Fibroblast of the aortic adventitia (primary cell): ENCODE measurements at places on chromosomes 7 and 10.
A peak's percentile ranks its signal among the peaks of the same experiment; 100 is the strongest.

DNA sequence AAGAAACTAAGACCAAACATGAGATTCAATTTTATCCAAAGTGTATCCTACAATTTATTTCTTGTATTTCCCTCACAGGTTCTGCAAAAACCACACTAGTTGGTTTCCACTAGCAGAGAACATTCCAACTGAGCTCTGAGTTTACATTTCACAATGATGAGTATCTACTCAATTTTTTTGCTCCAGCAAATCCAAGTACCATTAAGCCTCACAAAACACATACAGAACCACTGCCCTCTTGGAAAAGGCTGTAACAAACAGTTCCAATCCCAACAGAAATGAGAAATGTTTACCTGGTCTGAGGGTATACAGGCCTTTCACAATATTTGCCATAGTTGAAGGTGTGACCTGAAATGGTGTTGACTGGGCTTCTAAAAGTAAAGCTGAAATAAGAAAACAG is 59.9 kb downstream of the CACUL1 start:
- peak; percentile 32 for DNase-seq

DNA sequence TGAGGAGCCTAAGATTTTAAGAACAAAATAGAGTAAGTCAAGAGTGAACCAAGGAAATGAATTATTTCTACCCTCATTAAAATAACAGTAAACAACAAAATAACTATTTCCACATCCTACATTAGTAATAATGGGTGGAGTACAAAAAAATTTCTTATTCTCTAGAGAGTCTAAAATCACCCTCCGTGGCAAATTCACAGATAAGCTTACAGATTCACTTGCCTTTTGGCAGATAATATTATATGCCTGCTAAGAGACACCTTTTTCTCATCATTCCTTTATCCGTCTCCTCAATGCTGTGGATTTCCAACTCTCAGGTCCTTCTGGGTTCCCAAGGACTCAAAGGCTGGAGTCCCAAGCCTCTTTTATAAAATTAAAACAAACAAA is 2.2 kb upstream of the EPC1 start:
- no peak for DNase-seq

DNA sequence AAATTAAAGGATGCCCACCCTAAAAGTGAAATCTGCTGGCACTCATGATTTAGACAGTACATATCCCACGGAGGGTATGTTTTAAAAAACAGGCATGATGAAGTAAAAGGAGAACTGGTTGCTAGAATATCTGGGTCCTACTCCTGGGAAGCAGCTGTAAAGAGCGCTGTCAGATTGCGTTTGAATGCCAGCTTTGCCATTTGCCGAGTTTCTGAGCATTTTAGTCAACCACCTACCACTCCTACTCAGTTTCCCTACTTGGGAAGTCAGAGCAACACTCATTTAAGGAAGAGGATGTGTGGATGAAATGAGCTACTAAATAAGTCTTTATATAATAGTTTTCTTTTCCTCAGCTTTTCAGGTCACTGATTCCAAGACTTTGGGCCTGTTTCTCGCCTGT is 1.1 kb upstream of the UMAD1 start:
- no peak for DNase-seq

- no peak for DNase-seq
Measured at GRCh38 chr7:47556511-47557180, 25.3 kb downstream of the TNS3 start.

DNA sequence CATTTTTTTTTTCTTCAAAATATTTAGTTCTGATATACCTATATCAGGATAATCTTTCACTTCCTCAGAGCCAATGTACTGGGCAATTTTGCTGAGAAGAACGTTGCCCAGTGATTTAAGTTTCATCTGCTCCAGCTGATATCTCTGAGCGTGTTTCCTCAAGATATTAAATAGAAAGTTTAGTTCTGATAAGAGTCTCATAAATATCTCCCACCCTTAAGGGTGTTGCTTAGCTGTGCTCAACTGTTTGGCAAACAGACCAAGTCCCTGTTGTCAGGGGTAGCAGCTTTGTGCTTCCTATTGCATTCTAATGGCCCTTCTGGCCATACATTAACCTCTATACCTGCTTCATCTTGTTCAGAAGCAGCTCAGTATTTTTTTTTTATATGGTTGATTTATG is 84.7 kb upstream of the GPR141 start:
- DNase-seq, result no peak

DNA sequence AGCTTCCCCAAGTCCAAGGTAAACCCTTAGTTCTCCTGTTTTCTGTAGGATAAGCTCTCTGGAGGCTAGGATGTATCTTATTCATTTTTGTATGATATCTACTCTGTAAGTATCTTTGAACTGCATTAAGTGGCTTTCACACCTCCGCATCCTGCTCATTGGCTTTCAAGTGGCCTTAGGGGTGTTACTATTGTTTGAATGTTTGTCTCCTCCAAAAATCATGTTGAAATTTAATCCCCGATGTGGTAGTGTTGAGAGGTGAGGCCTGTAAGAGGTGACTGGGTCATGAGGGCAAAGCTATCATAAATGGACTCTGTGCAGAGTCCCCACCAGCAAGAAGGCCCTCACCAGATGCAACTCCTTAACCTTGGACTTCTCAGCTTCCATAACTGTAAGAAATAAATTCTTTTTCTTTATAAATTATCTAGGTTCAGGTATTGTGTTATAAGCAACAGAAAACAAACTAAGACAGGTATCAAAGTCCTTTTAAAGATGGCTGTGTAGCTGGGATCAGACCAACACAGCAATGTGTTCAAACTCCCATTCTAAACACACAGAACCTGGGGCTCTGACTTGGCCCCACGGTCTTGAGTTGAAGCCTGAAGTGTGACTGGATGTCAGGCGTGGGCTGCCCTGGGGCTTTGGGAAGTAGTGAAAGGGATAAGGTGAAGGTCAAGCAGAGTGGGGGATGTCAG is 25.9 kb downstream of the TBXAS1 start:
- no peak for DNase-seq

- no peak for DNase-seq
Measured at GRCh38 chr7:55019191-55019690, 424 bp downstream of the EGFR start.

DNA sequence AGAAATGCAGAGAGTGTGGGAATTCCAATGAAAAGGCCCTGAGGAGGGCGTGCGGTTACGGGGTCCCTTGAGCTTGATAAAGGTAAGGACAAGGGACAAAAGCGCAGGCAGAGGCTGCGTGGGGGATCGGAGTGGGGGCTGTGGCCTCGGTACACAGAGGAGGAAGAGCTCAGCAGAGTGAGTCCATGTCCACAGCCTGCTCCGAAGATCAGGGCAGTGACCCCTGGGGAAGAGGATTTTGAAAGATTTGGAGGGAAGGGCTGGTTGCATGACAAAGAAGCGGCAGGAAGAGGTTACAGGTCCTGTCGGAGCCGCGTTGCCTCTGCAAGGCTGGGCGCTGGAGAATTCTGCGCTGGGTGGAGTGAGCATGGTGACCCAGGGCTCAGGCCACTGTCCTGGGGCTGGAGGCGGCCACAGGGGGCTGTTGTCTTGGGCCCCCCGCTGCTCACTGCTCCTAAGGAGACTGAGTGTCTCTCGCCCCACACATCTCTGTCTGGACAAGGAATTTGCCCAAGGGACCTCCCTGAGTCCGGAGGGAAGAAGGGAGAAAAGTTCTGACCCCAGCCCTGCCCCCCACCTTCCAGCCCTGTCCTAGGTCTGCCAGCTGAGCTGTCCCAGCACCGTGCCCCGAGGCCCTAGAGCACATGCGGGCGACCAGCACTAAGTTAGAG is 69.8 kb upstream of the INSIG1 start:
- DNase-seq, result no peak

GRCh38 chr7:156456503-156457115 is 184.0 kb upstream of the RNF32 start:
- DNase-seq, result no peak

- DNase-seq, result no peak
Measured at GRCh38 chr10:126042354-126042753, 146.0 kb downstream of the FANK1 start.

DNA sequence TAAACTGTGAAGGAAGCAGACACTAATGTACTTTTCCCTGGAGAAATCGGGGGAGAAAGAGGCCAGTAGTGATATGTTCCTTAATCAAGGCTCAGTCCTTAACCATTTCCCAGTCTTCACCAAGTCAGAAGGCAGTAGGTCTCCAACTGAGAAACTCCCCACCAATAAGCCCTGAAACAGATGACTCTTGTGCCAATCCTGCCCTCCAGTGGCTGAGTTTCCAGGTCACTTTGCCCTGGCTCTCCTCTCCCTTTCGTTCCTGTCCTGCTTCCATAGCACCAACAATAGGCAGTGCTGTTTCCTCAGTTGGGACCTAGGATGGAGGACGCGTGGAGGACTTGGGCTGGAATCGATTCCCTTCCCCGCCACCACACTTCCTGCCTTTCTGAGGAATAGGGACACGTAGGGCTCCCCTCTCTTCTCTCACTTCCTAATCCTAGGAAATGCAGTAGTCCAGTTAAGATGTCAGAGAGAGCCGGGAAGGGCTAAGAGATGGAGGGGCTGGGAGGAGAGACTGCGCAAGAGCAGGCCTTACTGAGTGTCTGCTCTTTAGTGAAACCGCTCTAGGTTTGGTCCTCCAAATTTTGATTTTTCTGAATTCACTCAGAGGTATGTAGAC is 23.4 kb downstream of the ATOH7 start:
- peak; percentile 82 for DNase-seq

DNA sequence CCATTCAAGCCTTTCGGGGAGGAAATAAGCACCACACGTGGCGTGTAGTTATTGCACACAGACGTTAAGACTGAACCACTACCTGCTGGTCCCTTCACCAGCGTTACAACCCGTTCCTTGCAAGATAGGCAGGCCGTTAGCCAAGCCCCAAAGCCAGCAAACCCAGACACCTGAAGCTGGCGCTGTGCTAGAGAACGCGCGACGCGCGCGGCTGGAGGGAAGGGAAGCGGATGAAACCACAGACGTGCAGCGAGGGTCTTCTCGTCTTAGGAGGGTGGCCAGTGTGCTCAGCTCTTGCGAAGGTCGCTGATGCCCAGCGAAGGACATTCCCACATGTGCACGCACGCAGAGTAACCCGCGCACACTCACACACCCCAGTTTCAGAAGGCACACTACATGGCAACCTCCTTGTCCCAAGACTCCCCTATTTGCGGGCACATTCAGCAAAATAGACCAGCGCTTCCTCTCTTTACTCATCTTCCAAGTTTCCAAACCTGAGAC is 980 bp downstream of the TMEM26 start:
- no peak for DNase-seq

GRCh38 chr10:121128164-121128563 is 277.0 kb downstream of the WDR11 start:
- DNase-seq, result no peak

GRCh38 chr10:14481014-14481413 is 150.3 kb upstream of the FRMD4A start:
- DNase-seq, result no peak

DNA sequence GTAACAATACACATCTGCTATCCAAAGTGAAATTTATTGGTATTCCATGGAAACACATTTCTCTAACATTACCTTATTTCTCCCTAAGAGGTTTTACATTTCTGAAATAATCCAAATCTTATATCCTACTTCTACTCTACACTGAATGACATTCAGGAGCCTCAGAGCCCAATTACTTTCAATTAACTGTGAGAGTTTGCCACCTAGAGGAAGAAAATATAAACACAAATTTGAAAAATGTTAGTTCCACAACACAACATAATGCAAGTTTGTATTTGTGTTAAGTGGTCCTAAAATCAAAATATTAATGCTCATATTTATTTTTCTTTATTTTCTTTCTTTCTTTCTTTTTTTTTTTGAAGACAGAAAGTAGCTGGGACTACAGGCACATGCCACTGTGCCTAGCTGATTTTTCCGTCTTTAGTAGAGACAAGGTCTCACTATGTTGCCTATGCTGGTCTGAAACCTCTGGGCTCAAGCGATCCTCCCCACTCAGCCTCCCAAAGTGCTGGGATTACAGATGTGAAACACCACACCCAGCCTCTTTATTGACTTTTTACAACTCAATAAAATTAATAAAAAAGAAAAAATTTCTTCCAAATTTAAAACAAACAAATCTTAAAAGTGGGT is 46.0 kb downstream of the ATAD1 start:
- DNase-seq, result peak; percentile 46

GRCh38 chr7:7870555-7870954 is 98.0 kb upstream of the GLCCI1 start:
- peak; percentile 11 for DNase-seq
